ENCODE measurements at places on chromosomes 13 and 19.

DNA sequence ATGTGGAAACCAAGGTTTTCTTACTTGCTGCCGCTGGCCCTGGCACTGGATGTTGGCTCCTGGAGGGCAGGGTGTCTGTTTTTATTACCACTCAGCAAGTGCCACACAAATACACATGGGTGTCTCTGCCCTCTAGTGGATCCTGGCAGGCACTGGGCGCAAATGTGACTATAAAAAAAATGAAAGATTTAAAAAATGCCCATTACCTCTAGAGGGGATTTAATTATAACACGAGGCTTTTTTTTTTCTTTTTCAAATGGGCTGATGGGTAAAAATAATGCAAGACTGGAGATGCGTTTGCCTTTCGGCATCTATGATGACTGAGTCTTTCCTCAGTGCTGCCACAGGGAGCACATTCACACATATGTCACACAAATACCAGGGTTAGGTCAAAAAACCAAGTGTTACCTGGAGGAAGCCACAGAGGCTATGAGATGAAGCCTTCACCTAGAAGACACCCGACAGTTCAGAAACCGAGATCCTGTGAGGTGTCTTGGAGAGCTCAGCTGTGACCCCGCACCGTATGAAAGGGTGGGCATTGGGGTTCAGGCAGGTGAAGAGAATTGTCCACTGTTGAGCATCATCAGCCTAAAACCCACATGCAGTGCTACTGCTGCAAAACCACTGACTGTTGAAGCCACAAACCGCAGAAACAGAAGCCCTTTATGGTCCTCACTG, 25.7 kb downstream of the CHAMP1 start:
- peak; percentile 71 for DNase-seq

DNA sequence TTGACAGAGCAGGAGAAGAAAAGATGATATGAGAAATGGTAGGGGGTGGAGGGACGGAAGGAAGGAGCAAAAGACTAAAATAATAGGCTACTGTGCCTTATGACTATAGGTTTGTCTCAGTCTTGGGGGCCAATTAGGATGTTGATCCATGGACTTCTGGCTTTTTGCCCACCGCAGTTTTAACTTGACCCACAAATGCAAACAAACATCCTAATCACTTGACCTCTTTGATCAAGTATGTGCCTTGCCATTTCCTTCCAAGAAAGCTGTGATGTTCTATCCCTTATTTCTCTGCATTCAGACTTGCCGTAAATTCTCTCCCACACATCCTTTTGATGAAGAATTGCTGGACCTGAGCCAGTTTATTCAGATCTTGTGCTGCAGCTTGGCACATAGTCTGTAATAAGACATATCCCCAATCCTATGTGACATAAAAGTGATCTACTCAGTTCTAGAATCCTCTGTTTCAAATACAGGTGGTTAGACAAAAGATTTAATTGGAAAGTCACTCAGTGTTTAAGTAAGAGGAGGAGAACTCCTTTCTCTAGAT, 62.8 kb downstream of the TPT1 start:
- no peak for DNase-seq

DNA sequence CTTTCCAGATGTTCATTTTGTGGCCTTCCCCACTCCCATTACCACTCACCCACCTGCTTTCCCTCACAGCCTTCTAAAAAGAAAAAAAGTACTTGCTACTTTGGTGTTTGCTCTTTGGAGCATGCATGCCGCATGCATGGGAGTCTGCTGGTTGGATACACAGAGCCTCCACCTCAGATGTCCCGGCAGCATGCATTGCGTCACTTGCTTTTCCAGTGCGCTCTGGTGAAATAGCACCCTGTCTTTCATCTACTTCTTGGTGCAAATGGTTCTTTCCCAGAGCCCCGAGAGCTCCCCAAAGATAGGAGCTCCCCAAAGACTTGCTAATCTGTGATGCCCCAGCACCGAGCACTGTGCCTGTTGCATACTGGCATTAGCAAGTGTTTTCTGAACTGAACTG, 333.2 kb upstream of the ZNF507 start:
- no peak for DNase-seq

GRCh38 chr19:39926170-39926760, 8.2 kb downstream of the FCGBP start:
- no peak for DNase-seq

GRCh38 chr13:85651440-85651839, 147.8 kb downstream of the SLITRK6 start:
- no peak for DNase-seq

- DNase-seq, result peak; percentile 98
Observed at GRCh38 chr19:58554494-58555368, at the start of gene CHMP2A. Gene CHMP2A, minus strand, starts transcription at chr19:58555105. Its CDS starts 893 bp downstream, at chr19:58554212.

GRCh38 chr19:39843919-39844793, 2.0 kb downstream of the FBL start:
- DNase-seq, result peak; percentile 76

DNA sequence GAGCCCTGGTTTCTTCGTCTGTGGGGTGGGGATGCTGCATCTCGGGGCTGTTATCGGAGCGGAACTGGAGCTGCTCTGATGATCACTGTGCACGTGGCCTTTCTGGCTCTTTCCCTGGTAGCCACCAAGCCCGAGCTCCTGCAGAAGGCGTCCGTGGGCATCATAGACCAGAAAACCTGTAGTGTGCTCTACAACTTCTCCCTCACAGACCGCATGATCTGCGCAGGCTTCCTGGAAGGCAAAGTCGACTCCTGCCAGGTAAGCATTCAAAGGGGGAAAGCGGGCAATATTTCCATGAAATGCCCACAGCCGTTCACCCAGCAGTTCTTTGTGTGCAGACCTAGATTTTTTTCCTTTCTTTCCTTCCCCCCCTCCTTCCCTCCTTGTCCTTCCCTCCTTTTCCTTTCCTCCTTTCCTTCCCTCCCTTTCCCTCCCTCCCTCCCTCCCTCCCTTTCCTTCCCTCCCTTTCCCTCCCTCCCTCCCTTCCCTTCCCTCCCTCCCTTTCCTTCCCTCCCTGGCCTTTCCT, 9.4 kb downstream of the TIMM13 start:
- no peak for DNase-seq

DNA sequence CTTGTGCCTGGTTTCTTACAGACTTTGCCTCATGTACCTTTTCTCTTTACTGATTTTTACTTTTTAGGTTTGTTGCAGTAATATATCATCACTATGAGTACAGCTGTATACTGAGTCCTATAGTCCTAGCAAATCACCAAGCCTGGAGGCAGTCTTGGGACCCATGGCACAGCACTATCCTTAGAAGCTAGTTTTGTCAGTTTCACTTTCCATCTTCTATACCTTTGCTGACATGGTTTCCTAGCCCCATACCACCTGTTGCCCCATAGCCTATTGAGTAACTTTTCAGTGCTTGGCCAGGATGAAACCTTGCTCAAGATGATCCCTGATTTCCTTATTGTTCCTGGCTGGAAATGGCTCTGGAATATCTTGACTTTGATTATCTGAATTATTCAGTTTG, 826.4 kb downstream of the GPC5 start:
- no peak for DNase-seq

Measured in CD4-positive, alpha-beta T cell treated with Interleukin-17A for 1 hour (primary cell).